ENCODE measurements at places on chromosomes 3 and 15. TPM values are rescaled to one million over a fixed set of nuclear protein-coding genes. Genes with fewer than 3 reads are reported as not detected.

DNA sequence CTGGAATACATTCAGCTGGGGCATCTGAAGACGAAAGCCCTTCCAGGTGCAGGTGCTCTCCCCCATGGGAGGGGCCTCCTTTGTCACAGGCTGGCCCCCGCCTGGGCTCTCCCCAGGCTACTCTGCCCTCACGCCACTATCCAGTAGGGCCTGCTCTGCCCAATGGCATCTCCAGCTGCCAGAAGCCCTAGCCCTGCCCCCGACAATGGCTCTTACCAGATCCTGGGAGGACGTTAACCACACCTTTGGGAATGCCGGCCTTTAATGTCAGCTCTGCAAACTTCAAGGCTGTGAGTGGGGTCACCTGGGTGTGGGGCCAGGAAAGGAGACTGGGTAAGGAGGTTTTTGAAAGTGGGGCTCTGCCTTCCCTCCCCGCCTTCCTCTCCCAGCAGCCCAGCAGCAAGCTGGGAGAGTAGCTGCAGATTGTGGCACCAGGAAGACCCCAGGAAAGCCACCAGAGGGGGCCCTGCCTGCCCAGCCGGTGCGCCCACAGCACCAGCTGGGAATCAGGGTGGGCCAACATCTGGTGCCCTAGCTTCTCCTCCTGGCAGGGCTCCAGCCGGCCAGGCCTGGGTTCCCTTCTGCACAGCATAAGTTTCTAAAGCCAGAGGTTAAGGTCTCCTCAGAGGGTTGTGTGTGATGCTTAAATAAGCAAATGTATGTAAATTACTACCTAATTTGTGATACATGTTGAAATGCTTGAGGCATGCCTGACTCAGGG is 40.4 kb upstream of the SLC41A3 start:
- DNase-seq = peak; percentile 39

The UCN2 gene
- total RNA-seq = 1.5 TPM

The ARRDC4 gene
- total RNA-seq = 13.6 TPM

DNA sequence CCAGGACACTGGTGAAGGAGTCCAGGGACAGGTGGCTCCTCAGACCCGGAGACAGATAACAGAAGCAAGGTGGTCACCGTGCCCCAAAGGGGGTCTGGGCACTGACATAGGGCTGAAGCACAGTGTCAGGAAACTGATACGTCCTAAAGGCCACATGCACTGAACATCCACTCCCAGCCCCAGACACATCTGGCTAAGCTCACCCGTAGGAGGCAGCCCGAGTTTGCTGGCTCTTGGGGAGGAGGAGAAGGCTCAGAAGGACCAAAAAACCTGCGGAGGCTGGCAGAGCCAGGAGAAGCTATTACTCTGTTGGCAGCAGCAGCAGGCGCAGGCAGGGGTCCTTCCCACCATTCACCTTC is 1.2 kb downstream of the CACNA2D2 start:
- DNase-seq = no peak

The NCKIPSD gene
- total RNA-seq = 21.6 TPM

GRCh38 chr3:150312018-150312657 is 96.0 kb upstream of the TSC22D2 start:
- DNase-seq = no peak

The SI gene
- not detected for total RNA-seq

GRCh38 chr3:184777566-184778356 is 34.2 kb upstream of the VPS8 start:
- peak; percentile 93 for DNase-seq

GRCh38 chr3:14147617-14148016 is 22.8 kb downstream of the TMEM43 start:
- peak; percentile 40 for DNase-seq

The C3orf49 gene
- total RNA-seq = not detected

Data from ureter (tissue), 1 donor.